ENCODE measurements at places on chromosomes 6 and 20.

- H3K4me1 ChIP-seq: no peaks in the 10 kb centered on the region
- H3K27me3 ChIP-seq: no peaks in the 10 kb centered on the region
- no peak overlapping the region for H3K27ac ChIP-seq
These were observed 259.4 kb upstream of the MAN1A1 start for GRCh38 chr6:119608994-119609393.

DNA sequence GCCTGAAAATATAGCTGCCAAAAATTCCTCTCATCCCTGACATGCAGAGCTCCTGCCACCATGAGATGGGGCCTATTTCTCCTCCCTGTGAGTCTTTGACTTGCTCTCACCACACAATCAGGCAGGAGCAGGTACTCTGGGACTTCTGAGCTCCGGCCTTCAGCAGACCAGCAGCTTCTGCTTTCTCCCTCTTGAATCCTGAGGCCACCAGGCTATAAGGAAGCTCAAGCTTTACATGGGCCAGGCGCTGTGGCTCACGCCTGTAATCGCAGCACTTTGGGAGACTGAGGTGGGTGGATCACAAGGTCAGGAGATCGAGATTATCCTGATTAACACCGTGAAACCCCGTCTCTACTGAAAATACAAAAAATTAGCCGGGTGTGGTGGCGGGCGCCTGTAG lies 238.7 kb upstream of the RREB1 start:
- H3K36me3 ChIP-seq: no peaks in the 10 kb centered on the region
- H3K27me3 ChIP-seq: no peaks in the 10 kb centered on the region
- no peak overlapping the region for H3K27ac ChIP-seq
- no peak overlapping the region for H3K4me3 ChIP-seq

- DNase-seq: no peak
- no peaks in the 10 kb centered on the region for H3K36me3 ChIP-seq
- H3K4me3 ChIP-seq: no peak overlapping the region
- no peaks in the 10 kb centered on the region for H3K27me3 ChIP-seq
- no peaks in the 10 kb centered on the region for H3K4me1 ChIP-seq
These were observed 34.6 kb downstream of the FBXO5 start for GRCh38 chr6:152948150-152948768.

GRCh38 chr6:11413117-11413687 lies 124.3 kb upstream of the TMEM170B start:
- no peak overlapping the region for H3K4me3 ChIP-seq
- no peak for DNase-seq
- no peaks in the 10 kb centered on the region for H3K27me3 ChIP-seq
- H3K4me1 ChIP-seq: no peaks in the 10 kb centered on the region
- H3K36me3 ChIP-seq: no peaks in the 10 kb centered on the region

GRCh38 chr6:150928882-150929281 lies 63.4 kb downstream of the MTHFD1L start:
- H3K27me3 ChIP-seq: no peaks in the 10 kb centered on the region
- H3K4me3 ChIP-seq: no peak overlapping the region
- H3K27ac ChIP-seq: no peak overlapping the region
- DNase-seq: no peak

GRCh38 chr6:88268508-88268907 lies 102.4 kb upstream of the CNR1 start:
- H3K36me3 ChIP-seq: no peaks in the 10 kb centered on the region
- no peaks in the 10 kb centered on the region for H3K27me3 ChIP-seq

GRCh38 chr20:48405909-48406308 lies 421.9 kb downstream of the PREX1 start:
- H3K27me3 ChIP-seq: no peaks in the 10 kb centered on the region
- H3K4me1 ChIP-seq: no peaks in the 10 kb centered on the region
- H3K27ac ChIP-seq: no peak overlapping the region

DNA sequence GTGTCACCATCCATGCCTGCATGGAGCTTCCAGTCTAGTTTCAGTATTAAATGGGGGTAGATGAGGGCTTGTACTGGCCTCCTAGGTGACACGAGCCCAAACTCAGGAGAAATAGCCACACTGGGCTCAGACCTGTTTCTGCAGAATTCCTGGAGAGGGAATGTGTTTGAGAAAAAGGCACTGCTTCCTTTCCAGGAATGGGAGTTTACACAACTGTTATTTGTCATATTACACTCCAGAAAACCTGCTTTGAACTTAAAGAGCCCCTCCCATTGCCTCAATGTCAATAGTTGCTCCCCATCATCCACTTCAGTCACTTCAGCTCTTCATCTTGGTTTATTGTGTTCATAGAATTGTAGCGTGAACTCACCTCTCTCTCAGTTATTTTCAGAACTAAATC lies 151.5 kb downstream of the CFAP61 start:
- no peaks in the 10 kb centered on the region for H3K4me1 ChIP-seq
- H3K4me3 ChIP-seq: no peak overlapping the region
- no peak overlapping the region for H3K27ac ChIP-seq
- no peak for DNase-seq
- no peaks in the 10 kb centered on the region for H3K36me3 ChIP-seq

DNA sequence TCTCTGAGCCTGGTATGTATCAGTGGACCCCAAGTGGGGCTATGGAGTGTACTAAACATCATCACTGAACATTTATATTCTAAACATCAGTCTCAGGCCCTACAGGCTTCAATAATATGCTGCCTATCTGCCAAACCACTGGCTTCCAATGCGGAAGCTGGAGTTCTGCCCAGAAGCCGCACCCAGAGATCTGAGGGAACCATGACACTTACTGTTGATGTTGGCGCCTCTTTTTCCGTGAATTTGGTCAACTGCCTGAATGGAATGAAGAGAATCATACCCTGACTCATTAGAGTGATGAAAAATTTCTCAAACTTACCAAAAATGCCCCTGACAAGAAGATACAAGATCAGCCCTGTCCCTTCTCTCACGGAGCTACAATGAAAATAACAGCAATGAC lies 66.2 kb downstream of the SLC22A23 start:
- no peak overlapping the region for H3K4me3 ChIP-seq
- peak; percentile 68 for DNase-seq
- H3K4me1 ChIP-seq: no peaks in the 10 kb centered on the region
- H3K27ac ChIP-seq: no peak overlapping the region

- DNase-seq: peak; percentile 83
- no peaks in the 10 kb centered on the region for H3K36me3 ChIP-seq
- peaks cover 39% of the 10 kb centered on the region for H3K4me1 ChIP-seq
- peak overlapping the region; percentile 86 for H3K27ac ChIP-seq
These were observed 261.2 kb upstream of the MARCKS start for GRCh38 chr6:113595911-113596376.

GRCh38 chr6:95417856-95418255 lies 159.5 kb upstream of the MANEA start:
- no peak for DNase-seq
- H3K4me1 ChIP-seq: no peaks in the 10 kb centered on the region
- H3K27ac ChIP-seq: no peak overlapping the region
- no peaks in the 10 kb centered on the region for H3K36me3 ChIP-seq

DNA sequence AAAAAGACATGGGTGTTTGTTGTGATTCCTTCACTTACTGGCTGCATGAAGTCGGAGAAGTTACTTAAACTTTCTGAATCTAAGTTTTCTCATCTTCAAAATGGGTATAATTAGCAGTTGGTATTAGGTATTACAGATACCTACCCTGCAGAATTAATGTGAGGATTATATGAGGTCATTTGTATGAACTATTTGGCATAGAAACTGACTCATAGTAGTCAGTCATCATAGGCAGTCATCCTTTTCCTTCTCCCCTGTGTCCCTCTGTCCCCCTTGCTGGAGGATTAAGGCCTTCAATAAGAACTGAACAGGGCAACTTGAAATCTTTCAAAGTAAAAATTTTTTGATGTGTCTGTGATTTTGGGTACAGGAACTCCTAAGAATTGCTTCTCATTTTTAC lies 26.3 kb downstream of the RALGAPB start:
- no peak overlapping the region for H3K4me3 ChIP-seq
- no peaks in the 10 kb centered on the region for H3K27me3 ChIP-seq
- no peak overlapping the region for H3K27ac ChIP-seq
- peaks cover 27% of the 10 kb centered on the region for H3K36me3 ChIP-seq
- DNase-seq: no peak

DNA sequence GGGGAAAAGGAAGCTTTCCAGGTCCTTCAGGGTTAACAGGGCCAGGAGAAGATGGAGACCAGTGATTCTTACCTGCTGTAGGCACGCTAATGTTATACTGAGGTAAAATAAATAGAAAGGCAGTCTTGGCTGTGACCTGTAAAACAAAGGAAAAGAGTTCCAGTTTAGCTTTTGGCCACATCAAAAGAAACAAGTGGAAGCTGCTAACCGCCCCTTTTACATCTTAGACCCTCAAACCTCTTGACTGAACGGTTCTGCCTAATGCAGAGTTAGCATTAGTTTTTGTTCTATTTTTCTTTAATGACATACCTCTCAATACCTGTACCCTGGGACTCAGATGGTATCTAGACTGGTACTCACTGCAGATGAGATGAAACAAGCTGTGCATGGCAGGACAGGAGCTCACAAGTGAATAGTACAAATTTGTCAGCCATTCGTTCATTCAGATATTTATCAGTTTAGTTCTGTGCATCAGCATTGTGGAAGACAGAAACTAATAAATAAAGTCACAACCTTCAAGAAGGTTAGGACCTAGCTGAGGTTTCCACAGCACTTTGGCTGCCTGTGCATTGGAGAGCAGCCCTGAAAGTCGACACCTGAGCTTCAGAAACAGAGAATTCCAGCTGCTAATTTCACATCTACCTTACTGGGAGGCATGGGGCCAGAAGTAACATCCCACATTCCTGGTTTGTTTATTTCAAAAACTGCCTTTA lies 41.0 kb downstream of the TRAM2 start:
- H3K27ac ChIP-seq: no peak overlapping the region
- H3K27me3 ChIP-seq: no peaks in the 10 kb centered on the region
- no peak for DNase-seq
- peaks cover 10% of the 10 kb centered on the region for H3K36me3 ChIP-seq

DNA sequence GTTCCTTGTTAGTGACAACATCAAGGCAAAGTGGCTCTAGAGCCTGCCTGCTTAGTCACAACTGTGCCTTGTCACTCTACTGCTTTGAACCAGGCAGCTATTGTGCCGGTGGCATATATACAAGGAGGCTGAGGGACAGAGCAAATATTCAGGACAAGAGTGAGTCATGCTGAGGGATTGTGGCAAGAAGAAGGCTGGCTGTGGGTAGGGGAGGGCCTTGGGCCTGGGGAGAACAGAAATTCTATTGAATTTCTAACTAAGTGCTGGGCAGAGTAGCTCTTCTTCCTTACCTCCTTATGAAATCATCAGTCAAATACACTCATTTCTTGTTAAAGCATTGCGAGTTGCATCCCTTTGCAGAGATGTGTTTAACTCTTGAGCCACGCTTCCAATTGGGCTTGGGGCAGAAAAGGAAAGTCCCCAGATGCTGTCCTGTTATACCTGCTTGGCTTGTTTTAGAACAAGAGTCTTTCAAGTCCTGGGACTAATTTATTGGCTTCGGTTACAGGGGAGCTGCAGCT lies 59.7 kb downstream of the PFDN4 start:
- no peaks in the 10 kb centered on the region for H3K4me1 ChIP-seq
- H3K36me3 ChIP-seq: no peaks in the 10 kb centered on the region
- DNase-seq: no peak

DNA sequence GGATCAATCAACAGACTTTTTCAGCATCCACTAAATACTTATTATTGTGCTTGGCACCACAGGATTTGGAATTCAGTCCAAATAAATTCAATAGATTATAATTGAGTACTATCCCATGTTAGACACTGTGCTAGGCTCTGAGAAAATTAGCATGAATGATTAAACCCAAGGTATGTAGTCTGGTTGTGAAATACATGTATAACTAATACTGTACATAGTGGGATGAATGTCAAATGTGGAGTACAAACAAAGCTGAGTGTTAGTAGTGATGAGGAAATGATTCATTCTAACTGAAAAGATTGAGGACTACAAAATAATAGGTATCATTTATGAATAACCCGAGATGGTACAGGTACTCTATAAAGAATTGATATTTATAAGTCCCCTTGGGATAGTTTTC lies 111.9 kb upstream of the FLRT3 start:
- H3K27me3 ChIP-seq: no peaks in the 10 kb centered on the region
- H3K4me3 ChIP-seq: no peak overlapping the region
- H3K27ac ChIP-seq: no peak overlapping the region
- no peaks in the 10 kb centered on the region for H3K4me1 ChIP-seq
- H3K36me3 ChIP-seq: no peaks in the 10 kb centered on the region
- DNase-seq: no peak

DNA sequence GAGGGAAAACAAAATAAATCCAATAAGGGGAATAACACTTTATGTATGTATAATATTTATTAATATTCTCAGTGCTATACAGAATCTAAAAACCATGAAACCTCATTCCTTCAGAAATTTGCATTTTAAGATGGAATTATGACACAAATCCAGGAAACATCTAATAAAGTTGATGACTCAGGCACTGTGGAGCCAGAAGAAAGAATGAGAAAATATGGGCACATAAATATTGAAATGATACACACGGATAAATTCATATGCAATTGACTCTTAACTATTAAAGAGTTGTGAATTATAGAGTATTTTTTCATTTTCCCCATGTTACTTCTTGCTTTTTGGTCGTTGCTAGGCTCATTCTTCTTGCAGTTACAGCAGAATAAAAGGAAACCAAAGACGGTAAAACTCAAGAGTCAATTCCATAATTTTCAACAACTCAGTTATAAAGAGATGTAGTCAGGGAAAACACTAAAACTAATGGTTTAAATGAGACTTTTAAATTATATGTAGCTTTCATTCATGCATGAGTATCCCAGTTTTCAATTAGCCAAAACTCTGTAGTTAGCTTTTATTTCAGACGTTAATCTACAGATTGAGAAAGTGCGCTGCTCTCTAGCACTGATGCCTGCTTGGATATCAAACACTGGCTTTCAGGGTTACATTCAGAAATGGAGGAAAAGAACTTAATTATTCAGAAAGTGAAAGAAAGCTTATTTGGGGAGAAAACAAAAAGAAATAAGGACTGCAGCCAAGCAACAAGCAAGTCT lies 95.4 kb downstream of the ADGRB3 start:
- H3K4me1 ChIP-seq: no peaks in the 10 kb centered on the region
- H3K27me3 ChIP-seq: no peaks in the 10 kb centered on the region
- H3K36me3 ChIP-seq: no peaks in the 10 kb centered on the region
- no peak overlapping the region for H3K4me3 ChIP-seq

GRCh38 chr6:44263354-44264100 lies 1.8 kb downstream of the NFKBIE start:
- peaks cover 27% of the 10 kb centered on the region for H3K4me1 ChIP-seq
- H3K27me3 ChIP-seq: peaks cover 4% of the 10 kb centered on the region
- H3K36me3 ChIP-seq: peaks cover 9% of the 10 kb centered on the region

GRCh38 chr20:5822569-5822968 lies 72.4 kb downstream of the SHLD1 start:
- H3K36me3 ChIP-seq: no peaks in the 10 kb centered on the region
- DNase-seq: no peak
- H3K4me3 ChIP-seq: no peak overlapping the region

GRCh38 chr6:168333491-168333890 lies 13.9 kb upstream of the DACT2 start:
- H3K36me3 ChIP-seq: no peaks in the 10 kb centered on the region
- no peak overlapping the region for H3K27ac ChIP-seq

DNA sequence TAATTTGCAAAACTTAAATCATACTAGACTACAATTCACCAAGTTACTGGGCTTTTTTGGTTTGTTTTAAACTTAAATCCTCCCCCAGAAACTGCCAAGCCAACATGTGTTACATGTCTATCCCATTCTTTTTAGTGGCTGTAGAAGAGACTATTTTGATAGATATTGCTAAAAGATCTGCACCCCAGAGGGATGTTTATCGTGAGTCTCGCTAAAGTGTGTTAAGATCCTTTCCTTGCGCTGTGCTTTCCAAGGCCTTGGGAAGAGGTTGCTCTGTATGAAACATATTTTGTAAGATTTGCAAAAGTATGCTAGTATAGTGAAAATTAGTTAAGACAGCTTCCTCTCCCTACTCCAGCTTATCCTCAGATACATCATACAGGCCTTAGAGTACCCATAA lies 63.0 kb downstream of the GPX5 start:
- peaks cover 4% of the 10 kb centered on the region for H3K27me3 ChIP-seq
- no peaks in the 10 kb centered on the region for H3K36me3 ChIP-seq
- H3K4me3 ChIP-seq: no peak overlapping the region
